GM23338 (cell line): ENCODE measurements at places on chromosomes 2 and 18.

DNA sequence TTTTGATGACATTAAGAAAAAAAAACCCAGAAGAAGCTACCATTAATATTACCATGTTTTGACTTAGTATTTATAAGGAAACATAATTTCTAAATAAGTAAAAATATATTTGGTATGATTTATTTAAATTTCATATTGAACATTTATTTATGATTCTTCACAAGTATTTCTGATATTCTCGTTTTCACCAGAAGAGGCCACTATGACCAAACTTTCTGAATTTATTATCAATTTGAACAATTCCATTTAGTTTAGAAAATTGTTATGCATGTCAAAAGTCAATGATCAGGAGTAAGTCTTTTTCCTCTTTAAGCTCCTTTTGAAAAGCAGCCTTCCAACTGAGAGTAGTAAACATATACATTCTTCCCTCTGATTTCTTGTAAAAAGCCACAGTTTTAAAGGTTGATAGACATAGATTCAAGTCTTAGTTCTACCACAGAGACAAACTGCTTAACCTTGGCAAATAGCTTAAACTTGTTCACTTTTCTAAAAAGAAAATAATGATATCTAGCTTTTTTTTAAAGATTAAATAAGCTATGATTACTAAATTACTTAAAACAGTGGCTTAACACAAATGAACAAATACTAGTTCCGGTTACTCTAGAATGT, 329.9 kb downstream of the TRIB2 start:
- DNase-seq, result peak; percentile 4

GRCh38 chr2:30178618-30179434, 32.0 kb downstream of the YPEL5 start:
- no peak for DNase-seq

GRCh38 chr2:8965216-8965969, 38.1 kb downstream of the MBOAT2 start:
- DNase-seq, result no peak

DNA sequence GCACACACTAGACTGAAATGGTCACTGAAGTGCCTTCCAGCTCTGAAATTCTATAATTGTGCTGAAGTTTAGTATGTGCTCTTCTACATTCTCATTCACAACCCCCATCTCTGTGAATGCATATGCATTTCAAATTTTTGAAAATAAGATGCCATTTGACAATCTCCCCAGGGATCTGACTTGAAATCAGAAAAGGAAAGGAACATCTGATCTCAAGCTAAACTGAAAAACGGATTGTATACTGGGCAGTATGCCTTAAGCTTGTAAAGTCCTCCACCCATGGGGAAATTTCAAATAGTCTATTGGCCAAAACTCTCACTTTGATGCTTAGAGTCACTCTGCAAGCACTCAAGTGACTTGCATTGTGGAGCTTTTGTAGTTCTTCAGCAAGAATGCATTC, 22.9 kb downstream of the FAP start:
- no peak for DNase-seq

DNA sequence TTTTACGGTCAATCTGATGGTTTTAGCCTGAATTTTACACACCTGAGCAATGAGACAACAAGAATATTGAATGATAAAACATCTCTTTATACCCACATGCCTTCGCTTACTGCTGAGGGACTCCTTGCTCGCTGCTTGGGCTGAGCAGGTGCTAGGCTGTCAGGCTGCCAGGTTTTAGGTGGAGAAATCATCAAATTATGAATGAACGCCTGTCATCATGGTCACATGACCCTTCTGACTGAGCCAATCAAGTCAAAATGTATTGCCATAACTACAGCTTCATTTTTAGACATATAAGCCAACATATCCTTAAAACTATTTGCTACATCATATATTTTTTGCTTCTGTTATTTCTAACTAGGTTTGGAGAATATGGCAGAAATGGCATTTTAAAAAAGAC, 274.0 kb downstream of the LNPK start:
- no peak for DNase-seq

- no peak for DNase-seq
Measured at GRCh38 chr18:79763407-79763806, 34.3 kb upstream of the KCNG2 start.

DNA sequence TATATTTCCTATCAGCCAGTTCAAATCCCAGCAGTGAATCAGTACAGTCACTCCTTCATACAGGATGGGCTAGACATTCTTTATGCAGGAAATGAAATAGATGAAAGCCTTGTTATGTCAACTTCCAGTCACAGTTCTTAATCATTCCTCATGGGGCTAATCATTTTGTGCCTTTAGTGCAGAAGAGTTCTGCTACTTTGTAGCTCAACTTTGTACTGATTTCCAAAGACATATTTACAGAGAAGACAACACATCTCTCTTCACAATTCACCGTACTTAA, 593.9 kb upstream of the NETO1 start:
- no peak for DNase-seq

DNA sequence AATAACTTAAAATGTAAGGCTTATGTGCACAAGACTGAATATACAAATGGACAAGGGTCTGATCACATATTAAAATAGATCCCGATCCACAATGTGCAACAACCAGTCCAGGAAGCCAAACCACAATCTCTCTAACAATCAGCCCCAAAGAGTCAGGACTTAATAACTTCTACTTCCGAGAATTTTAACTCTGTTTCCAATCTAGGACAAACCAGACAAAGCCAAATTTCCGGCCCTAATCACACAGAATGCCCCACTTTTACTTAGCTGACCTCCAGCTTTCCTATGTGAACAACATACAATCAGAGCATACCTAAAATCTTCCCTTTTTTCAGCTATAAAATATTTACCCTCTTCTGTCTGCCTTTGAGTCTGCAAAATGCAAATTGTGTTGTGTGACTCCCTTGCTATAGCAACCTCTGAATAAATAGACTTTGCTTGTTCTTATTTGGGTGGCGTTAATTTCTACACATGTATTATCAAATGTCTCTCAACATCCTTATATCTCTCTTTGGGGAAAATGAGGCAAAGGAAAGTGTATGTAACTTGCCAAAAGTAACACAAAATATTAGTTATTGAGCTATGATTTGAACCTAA, 381.9 kb upstream of the MC4R start:
- DNase-seq, result no peak
